Central memory CD8-positive, alpha-beta T cell (primary cell): ENCODE measurements at places on chromosomes 2 and 18.

DNA sequence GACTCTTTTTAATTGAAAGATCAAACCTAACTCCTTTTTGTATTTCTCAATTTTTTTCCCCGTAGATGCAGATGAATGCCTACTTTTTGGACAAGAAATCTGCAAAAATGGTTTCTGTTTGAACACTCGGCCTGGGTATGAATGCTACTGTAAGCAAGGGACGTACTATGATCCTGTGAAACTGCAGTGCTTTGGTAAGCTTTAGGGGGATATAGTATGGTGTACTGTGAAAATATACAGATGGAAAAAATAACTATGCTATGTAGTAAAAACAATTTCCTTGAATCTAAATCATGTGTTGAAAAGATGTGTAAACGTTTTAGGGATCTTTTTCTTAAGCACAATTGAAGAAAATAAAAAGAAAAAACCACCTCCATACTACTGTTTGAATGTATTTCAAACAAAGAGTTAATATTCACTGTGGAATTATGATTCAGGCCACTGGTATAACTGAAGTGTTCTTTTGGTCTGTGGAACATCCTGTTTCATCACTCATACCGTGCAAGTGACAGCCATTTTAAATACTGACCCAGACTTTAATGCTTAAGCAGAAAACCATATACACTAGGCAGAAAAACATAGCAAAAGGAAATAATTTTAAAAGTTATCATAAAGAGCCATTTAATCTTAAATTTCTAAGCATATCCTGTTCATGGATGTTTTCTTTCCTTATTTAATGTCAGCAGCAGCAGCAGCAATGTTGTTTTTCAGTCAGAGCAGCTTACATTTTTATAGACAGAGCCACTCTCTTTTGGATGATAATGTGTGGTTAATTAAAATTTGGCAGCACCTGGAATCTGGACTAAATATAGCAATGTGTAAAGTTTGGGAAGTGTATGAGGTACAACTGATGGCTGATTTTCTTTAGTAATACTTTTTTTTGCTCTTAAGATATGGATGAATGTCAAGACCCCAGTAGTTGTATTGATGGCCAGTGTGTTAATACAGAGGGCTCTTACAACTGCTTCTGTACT, 112.8 kb upstream of the RASGRP3 start:
- no peak for DNase-seq

GRCh38 chr2:62038975-62039771, 133.7 kb downstream of the COMMD1 start:
- no peak for DNase-seq

DNA sequence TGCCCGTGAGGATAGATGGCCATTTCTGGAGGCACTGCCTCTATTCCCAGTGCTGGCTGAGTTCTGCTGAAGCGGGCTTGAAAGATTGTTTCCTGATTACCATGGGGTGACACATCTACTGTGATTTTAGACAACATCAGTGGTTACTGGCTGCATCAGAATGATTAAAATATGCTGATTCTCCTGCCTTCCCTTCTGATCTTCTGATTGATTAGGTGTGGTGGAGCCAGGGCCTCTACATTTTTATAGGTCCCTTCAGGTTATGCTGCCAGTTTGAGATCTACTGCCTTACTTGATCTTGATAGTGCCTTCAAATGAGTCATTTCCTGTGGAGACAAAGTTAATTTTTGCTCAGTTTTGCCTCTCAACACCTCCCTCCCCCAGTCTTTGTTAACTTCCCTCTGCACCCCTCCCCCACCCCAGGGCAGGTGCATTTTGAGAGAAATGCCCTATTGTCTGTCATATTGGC, 31.6 kb upstream of the SNORC start:
- no peak for DNase-seq

GRCh38 chr2:8125741-8126711, 555.8 kb upstream of the ID2 start:
- DNase-seq: no peak

DNA sequence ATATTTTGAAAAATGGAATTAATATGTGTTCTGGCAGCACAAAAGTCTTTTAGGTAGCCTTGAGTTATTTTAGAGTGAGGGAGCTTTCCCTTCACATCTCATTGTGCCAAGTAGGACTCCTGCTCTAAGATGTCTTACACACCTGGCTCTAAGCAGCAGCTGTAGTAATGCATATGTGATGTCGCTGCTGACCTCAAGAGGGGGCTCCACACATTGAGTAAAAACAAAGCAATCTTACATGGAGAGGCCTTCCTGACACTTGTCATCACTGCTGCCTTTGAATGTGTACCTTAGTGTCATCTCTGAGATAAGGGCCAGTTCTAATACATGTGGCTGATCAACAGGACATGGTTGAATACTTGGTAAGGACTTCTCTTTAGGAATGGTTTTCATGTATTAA, 75.8 kb downstream of the ACTR3 start:
- no peak for DNase-seq

DNA sequence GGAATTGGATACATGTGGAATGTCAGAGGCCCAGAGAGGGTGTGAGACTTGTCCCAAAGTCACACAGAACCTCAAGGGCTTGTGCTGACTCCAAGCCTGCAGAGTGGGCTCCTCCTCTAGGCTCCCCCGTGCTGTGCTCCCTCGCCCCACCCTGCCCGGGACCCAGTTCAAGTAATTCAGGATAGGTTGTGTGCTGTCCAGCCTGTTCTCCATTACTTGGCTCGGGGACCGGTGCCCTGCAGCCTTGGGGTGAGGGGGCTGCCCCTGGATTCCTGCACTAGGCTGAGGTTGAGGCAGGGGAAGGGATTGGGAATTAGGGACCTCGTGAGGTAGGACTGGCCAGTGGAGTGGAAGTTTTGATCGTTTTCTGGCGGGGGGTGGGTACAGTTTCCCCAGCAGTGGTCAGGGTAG, 2.8 kb downstream of the CTDSP1 start:
- no peak for DNase-seq

DNA sequence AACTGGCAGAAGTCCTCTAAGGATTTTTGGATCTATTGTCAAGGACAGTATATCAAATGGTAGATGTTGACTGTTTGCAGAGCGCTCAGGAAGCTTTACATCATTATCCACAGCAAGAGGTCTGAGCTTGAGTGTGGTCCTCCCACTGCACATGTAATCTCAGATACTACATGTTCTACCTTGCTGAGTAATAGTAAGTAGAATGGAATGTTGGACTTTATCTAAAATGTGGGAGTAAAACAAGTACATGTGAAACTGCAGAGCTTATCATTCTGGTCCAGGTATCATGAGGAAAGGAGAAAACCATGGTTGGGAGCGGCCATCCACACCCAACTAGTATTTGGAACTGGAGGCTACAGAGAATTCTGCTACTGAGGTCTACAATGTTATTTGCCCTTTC, 19.3 kb upstream of the CD28 start:
- no peak for DNase-seq

GRCh38 chr18:45722899-45723298, 1.1 kb upstream of the SLC14A1 start:
- peak; percentile 43 for DNase-seq

DNA sequence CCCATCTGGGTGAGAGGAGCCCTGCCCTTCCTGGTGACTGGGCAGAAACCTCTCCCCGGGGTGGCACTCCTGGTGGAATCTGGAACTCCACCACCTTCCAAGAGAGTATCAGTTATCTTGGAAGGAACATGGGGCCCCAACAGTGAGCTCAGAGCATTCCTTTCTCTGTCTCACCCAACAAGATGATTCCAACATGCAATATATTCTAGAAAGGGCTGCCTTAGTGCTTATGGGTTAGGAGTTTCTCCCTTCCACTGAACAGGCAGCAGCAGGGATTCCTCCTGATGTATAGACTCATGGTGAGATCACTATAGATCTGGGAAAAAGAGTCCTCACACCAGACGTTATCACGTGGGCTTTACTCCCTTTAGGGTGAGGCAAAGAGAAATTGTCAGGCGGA, 147.1 kb downstream of the COL4A4 start:
- DNase-seq: no peak

GRCh38 chr2:215052404-215052803, 86.0 kb downstream of the ABCA12 start:
- DNase-seq: no peak

GRCh38 chr18:56563568-56563967, 74.8 kb downstream of the TXNL1 start:
- DNase-seq: no peak

GRCh38 chr2:96903318-96903717, 33.4 kb upstream of the SEMA4C start:
- DNase-seq: no peak

- no peak for DNase-seq
Observed at GRCh38 chr2:20611077-20611843, 39.6 kb downstream of the HS1BP3 start.

- no peak for DNase-seq
Observed at GRCh38 chr2:237603049-237603717, 12.6 kb upstream of the RAB17 start.

DNA sequence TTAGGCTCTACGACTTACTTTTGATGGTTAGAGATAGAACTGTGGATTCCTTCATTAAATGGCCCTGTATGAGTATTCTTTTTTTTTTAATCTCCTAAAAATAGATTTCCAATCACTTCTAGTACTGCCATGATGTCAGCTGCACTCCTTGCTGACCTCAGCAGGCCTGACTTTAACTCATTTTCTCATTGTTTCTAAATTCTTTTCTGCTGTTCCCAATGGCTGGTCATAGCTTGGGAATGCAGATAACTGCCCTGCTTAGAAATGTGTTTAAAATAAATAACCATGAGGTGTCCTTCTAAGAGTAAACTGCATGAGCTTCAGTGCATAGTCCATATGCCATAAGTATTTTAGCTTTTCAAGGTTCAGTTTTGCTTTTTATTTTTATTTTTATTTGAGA, 15.7 kb downstream of the CCDC85A start:
- DNase-seq: no peak

- DNase-seq: no peak
Observed at GRCh38 chr2:151306621-151307020, 17.2 kb upstream of the NMI start.

GRCh38 chr2:65595630-65596029, 163.2 kb upstream of the SPRED2 start:
- no peak for DNase-seq

- DNase-seq: no peak
Observed at GRCh38 chr2:220152281-220152935, 525.0 kb downstream of the SLC4A3 start.

DNA sequence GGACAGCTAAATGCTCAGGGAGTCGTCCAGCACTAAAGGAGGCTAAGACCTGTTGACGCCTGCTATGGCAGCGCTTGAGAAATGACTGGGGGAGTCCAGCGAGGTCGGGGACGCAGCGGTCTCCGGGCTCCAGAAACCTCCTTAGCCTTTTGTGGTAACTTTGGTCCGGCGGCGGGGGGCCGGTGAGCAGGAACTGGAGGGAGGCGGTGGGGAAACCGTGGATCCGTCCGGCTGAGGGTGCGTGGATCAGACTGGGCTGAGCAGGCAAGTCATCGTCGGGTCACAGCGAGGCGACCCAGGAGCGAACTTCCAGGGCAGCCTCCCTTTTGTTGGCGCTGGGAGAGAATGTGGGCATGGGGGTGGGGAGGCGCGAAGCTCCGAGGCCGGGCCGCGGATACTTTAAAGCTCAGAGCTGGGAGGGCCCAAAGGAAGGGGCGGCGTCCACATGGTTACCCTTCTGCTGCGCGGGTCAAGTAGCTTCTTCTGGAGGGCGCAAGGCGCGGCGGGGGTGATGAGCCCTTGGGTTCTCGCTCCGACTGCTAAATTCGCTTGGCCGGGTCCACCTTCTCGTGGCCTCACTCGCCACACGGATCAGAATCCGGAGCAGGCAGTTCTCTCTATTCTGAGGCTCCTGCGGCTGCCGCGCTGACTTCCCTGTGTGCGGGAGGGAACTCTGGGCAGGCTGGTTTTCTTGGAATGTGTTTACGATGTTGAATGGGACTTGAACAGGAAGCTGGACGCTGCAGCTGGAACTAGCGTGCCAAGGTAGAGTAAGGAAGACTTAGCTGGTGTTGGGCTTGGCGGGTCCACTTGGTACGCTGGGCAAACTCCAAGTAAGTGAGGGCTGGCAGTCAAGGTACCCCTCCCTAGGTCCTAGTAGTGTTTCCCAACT, 920 bp downstream of the GULP1 start:
- no peak for DNase-seq

GRCh38 chr18:11674119-11674518, 14.9 kb upstream of the GNAL start:
- DNase-seq: no peak

DNA sequence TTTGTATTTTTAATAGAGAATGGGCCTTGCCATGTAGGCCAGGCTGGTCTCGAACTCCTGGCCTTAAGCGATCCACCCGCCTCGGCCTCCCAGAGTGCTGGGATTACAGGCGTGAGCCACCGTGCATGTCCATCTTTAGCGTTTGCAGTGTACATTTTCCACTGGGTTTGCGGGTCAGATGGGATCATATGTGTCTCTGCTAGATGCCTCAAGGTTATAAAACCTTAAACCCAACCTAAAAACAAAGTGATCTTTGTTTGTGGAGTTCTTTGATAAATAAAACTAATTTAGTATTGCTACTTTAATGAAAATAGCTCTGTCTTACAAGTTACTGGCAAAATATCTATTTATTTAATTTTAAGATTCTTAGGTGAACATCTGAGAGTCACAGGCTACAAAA, 13.1 kb upstream of the ALPG start:
- DNase-seq: no peak

- DNase-seq: peak; percentile 52
Observed at GRCh38 chr2:74334931-74335333, 8.3 kb downstream of the SLC4A5 start.

GRCh38 chr2:10518470-10519393, 70.6 kb upstream of the ODC1 start:
- DNase-seq: no peak

GRCh38 chr2:201204655-201205514, 21.9 kb downstream of the CASP10 start:
- DNase-seq: no peak

DNA sequence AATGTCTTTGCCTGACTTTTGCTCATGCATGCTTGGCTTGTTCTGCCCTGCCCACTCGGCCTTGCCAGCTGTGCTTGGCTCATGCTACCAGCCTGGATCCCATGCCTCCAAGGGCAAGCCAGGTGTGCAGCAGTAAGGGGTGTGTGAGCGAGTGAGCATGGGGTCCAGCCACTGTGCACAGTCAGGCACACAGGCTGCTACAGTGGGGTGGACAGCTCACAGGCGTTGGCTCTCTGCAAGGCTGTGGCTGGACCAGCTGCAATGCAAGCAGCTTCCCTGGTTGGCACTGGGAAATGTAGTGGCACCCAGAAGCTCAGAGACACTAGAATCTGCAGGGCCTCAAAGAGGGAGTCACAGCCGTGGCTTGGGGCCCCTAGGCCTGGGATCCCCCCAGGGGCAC, 529.7 kb downstream of the DSC3 start:
- no peak for DNase-seq

GRCh38 chr2:109736177-109736827, 57.8 kb upstream of the RGPD5 start:
- no peak for DNase-seq
